ENCODE measurements at places on chromosomes 5 and 9.

- no peak for DNase-seq
Observed at GRCh38 chr5:41843456-41844370, 26.5 kb downstream of the OXCT1 start.

- no peak for DNase-seq
Observed at GRCh38 chr5:148465381-148466235, 81.8 kb downstream of the FBXO38 start.

GRCh38 chr9:120978987-120979386 lies 52.4 kb upstream of the TRAF1 start:
- no peak for DNase-seq

GRCh38 chr5:11998397-11998796 lies 94.2 kb upstream of the CTNND2 start:
- no peak for DNase-seq

DNA sequence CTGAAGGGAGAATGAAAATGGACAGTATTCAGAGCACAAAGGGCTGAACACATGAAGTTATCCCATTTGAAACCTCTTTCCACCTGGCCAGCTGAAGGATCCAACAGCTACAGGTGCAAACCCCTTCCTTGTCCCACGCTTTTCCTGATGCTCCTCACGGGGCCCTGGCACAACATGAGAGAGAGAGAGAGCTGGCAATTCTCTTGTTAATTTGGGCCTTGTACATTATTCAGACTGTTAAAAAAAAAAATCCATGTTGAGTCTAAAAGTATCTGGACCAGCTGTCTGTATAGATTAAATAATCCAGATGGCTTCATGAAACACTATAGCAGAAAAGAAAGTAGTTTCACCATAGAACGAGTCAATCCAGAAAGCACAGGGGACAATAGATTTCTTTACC lies 74.1 kb downstream of the HMHB1 start:
- no peak for DNase-seq

DNA sequence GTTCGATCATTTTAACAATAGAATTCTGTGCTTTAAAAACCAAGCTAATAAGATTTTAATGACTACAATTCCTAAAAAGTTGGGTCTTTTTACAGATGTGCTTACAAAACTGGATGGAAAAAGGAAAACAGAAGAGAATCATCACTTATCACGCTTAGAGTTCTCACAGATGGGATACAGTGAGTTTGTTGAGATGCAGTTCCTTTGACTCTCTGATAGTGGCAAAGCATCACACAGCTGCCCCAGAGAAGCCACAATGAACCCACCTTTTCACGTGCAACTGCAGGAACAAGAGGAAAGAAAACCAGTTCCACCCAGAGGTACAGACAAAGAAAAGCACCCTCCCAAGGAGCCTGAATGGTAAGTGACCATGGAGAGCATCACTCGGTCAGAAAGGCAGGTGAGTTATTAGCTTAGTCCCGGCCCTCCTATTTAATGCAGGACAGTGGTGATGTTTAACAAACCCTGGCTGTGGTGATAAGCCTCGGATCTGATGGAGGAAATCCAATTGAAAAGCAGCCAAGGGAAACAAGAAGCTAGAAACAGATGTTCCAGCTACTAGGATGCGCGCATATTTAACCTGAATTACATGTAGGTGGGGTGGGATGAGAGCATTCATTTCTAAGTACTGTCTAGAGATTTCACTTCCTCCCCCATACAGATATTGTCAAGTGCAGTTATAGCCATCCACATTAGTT lies 167.7 kb downstream of the TARS1 start:
- DNase-seq, result no peak

GRCh38 chr9:87678650-87679355 lies 47.1 kb upstream of the CTSL start:
- DNase-seq, result peak; percentile 63

DNA sequence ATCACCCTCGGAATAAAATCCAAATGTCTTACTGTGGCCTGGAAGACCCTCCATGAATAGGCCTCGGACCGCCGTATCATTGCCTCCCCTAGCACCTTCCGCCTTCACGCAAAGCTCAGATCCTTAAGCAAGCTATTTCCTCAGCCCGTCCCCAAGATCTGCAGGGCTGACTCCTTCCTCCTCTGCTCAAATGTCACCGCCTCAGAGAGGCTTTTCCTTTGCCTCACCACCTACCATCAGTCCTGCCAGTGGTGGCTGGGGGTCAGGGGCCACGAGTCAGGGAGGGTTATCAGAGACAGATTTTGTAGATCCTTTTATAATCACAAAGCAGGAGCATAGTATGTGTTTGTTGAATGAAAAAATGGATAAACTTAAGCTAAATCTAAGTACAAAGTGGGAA lies 74.4 kb upstream of the KIF2A start:
- no peak for DNase-seq

GRCh38 chr9:73022353-73022752 lies 69.5 kb upstream of the ALDH1A1 start:
- DNase-seq, result no peak

All from activated CD8-positive, alpha-beta memory T cell treated with anti-CD3 and anti-CD28 coated beads for 24 hours (primary cell).